ENCODE measurements at places on chromosomes 6 and 20. TPM values are rescaled to one million over a fixed set of nuclear protein-coding genes. Genes with fewer than 3 reads are reported as not detected.

Gene PSORS1C1
- total RNA-seq = 4.6 TPM

Gene SAMD3
- total RNA-seq = not detected

Gene FOXF2
- total RNA-seq = 14.7 TPM

Gene HLA-DMB
- total RNA-seq = 1.7 TPM

Gene TP53TG5
- total RNA-seq = not detected

Gene PPP1R18
- total RNA-seq = 45.2 TPM

Gene CST2
- total RNA-seq = 1.1 TPM

Gene CCN2
- total RNA-seq = 157 TPM

Gene B3GAT2
- not detected for total RNA-seq

Gene MYL9
- total RNA-seq = 27.1 TPM

Gene SIGLEC1
- total RNA-seq = 0.02 TPM

Gene DEK
- total RNA-seq = 110 TPM

Gene EPPIN
- total RNA-seq = not detected

Gene SLC22A3
- 55.6 TPM for total RNA-seq

Gene BHLHE23
- total RNA-seq = not detected

Gene ANKRD66
- total RNA-seq = not detected

Gene RFX6
- not detected for total RNA-seq

Gene RAD21L1
- total RNA-seq = not detected

Gene SLC22A7
- not detected for total RNA-seq

Gene BIRC7
- total RNA-seq = 3.0 TPM

Gene GPLD1
- total RNA-seq = 0.81 TPM

Gene MLIP
- not detected for total RNA-seq

Gene VSX1
- 0.93 TPM for total RNA-seq

Gene MACROD2
- total RNA-seq = 0.34 TPM

Gene CLDN20
- not detected for total RNA-seq

Gene TCF15
- not detected for total RNA-seq

Gene PTGIS
- total RNA-seq = 0.02 TPM

Gene RNF5
- total RNA-seq = 43.6 TPM

Gene TMEM244
- not detected for total RNA-seq

Gene BFSP1
- 3.8 TPM for total RNA-seq

Gene TCP11
- total RNA-seq = not detected

Gene DAAM2
- 0.20 TPM for total RNA-seq
